ENCODE measurements at places on chromosomes 16 and 17.

DNA sequence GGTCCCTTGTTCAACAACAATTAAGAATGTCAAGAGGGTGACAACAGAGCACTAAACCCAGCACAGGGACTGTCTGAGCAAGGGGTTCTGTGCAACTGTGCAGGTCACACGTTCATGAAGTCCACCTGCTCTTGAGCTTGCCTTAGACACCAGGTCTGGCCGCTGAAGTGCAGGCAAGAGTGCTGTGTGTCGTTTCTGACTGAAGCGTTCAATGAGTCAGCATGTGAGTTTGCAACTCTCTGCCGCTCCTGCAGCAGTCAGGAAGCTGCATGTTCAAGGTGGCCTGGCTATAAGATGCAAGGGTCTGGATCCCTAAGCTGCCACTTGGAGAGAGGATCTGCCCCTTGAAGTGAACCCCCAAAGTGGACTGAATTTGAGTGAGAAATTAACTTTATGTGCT lies 332.7 kb upstream of the HSBP1 start:
- no peak for DNase-seq

GRCh38 chr17:3759597-3760216 lies 36.0 kb downstream of the HASPIN start:
- DNase-seq = no peak

DNA sequence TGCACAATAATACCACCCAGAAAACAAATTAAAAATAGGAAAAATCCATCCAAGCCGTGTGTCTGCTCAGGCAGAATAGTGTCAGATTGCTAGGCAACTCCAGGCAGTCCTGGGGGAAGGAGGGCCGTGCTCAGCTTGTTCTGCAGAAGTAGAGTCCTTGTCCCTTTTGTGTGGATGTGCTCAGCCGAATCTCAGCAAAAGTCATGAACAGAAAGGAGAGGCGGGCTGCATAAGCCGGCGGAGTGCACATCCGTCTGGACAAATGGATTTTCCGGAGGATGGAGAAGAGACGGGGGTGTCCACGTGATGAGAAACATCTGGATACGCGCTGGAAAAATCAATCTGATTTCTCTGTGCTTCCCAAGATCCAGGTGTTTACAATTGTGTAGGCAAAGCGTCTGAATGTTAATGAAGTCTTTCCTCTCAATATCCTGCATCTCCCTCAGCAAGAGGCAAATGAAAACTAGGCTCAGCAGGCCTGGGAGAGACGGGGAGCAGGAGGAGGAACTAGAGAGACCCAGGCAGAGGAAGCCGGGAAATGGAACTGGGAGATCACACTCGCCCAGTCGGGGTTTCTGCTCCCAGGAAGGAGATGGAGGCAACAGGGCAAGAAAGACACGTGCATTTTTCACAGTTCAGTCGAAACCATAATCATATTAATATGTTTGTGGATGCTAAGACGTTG lies 7.7 kb upstream of the RBFOX3 start:
- no peak for DNase-seq

- no peak for DNase-seq
These were observed 22.7 kb upstream of the TNFRSF13B start for GRCh38 chr17:16994631-16995030.

GRCh38 chr17:55154101-55154500 lies 110.7 kb upstream of the HLF start:
- no peak for DNase-seq

DNA sequence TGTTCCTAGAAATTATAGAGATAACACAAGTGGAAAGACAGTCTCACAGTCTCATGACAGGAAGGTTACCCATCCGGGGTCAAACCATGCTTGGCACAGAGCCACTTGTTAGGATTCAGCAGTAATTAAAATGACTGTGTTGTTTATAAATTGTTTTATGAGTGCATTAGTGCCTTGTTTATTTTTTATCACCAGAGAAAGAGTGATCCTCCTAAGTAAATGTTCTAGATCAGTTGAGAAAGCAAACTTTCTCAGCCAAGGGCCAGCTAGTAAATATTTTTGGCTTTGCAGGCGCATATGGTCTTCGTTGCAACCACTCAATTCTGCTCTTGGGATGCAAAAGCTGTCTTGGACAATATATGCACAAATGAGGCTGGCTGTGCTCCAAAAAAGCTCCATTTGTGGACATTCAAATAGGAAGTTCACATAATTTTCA lies 253.9 kb upstream of the CACNG5 start:
- no peak for DNase-seq

GRCh38 chr17:4604111-4604644 lies 19.8 kb downstream of the SMTNL2 start:
- DNase-seq = no peak

DNA sequence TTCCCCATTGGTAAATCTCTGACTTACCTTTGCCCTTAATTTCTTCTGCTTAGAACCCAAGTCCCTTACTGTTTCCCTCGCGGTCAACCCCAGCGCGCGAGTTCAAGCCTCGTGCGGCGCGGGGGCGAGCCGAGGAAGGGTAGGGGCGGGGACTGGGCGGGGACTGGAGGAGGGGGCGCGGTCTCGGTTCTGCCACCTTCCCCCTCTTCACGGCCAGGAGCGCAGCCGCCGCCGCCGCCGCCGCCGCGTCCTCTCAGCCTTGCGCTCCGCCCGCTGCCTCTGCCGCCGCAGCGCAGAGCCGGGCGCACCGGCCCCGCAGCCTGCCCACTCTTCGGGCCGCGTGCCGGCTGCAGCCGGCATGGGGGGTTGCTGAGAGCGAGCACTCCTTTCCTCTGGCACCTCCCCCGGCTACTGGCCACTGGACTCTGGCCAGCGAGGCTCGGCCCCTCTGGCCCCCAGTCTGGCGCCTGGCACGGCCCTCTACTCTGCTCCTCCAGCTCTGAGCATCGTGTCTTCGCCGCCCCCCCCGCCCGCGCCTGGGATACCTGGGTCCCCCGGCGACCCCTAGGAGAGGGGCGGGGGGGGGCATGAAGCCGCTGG lies at the start of gene RAPGEFL1:
TSS of gene RAPGEFL1 (plus strand) at position 196 of the 600 bp plus-strand sequence. CDS start at position 588, 392 bp downstream.
- peak; percentile 84 for DNase-seq

GRCh38 chr17:72137161-72137560 lies 16.3 kb downstream of the SOX9 start:
- DNase-seq = no peak

GRCh38 chr16:53744449-53744848 lies 40.5 kb downstream of the FTO start:
- peak; percentile 72 for DNase-seq

GRCh38 chr16:85839681-85840240 lies 40.3 kb downstream of the COX4I1 start:
- no peak for DNase-seq

DNA sequence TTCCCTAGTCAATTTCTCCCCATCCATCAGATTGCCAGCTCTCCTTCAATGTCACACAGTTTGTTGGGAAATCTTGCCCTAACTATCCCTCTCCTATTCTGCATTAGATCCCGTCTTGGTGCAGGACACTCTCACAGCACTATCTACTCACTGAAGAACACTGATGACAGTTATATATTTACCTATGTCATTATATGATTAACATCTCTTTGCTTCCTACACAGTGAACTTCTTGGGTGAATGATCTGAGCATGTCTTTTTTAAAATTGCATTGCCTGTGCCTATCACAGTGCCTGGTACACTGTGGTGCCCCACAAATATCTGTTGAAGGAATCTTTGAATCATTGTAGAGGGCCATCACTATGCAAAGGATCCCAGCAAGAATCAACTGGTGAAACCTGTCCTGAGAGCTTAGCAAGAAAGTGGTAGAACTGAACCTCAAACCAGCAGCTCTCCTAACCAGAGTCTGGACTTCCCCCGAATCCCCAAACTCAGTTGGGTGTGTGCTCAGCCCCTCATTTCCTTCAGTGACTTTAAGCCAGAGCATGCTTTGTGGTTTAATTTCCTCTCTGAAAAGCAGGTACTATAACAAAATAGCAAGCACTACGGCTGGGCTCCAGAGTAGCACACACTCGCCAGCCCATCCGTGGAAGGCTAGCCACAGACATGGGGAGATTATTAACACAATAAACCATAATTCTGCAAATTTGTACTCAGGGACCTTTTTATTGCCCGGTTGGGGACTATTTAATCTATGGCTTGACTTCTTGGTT lies 680.7 kb upstream of the SALL1 start:
- no peak for DNase-seq

- no peak for DNase-seq
These were observed 1345.8 kb downstream of the CDH11 start for GRCh38 chr16:63776034-63776433.

DNA sequence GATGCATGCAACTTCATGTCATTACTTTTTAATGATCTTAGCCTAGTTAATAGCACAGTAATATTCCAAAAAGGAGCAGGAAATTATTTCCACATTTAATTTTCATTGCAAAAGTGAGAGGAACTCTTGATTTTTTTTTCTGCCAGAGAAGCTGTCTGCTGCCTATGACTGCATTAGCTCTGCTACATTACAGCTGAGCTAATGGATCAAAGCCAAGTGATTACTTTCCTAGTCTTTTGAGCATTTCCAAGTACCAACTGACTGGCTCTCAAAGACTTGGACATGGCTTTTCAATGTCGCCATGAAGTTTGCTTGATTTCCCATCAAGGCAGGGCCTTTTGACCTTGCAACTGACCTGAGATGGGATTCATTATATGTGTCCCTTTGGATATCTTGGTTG lies 356.6 kb upstream of the XYLT1 start:
- DNase-seq = no peak

DNA sequence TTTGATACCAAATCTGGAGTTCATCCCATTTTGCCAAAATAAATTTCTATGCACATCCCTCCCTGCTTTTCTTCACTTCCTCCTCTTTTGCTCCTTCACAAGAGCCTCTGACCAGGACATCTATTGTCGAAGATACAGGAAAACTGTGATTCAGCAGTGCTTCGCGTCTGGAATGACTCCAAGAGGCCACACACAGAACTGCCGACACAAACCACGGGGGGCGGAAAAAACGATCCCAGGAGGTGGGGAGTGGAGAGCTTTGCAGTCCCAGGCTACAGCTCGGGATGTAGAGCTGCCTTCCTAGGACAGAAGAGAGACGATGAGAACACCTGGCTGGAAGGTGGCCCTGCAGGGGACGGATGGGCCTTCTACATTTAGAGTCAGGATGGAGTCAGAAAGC lies 102.8 kb downstream of the XYLT1 start:
- DNase-seq = no peak

DNA sequence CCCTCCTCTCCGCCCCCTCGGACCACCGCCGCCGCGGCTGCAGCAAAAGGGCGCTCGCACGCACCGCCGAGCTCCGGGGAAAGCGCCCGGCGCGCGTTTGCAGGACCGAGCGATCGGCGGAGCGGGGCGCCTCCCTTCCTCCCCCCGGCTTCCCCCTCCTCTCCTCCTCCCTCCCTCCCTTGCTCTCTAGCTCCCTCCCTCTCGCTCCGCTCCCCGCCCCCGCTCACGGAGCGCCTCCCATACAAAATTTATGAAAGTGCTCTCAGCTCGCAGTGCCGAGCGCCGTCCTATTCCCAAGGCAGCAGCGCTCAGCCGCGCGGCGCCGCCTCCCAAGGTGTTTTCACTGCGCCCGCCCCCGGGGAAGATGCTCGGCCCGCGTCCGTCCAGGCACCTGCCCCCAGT lies at the start of gene RTN4RL1:
TSS of gene RTN4RL1 (minus strand) at position 115 of the 402 bp plus-strand sequence. CDS start 469 bp downstream, outside the sequence.
- peak; percentile 47 for DNase-seq

DNA sequence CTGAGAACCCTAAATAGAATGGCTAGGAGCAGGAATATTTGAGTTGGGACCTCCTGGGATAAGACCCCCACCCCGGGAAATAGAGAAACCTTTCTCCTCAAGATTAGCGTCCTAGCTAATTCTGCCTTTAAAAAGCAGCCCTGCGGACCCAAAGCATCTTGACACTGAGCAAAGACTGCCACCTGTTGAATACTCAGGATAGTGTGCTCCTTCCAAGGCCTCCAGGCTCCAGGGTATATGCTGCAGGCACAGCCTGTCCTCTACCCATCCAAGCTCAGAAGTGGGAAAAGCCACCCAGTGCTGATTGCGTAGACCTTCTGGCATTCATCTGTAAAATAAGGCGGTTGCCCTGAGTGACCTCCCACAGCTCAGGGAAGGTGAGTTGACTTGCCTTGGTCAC lies 456.2 kb upstream of the DYNLRB2 start:
- peak; percentile 27 for DNase-seq

- DNase-seq = no peak
These were observed 17.1 kb downstream of the CDH16 start for GRCh38 chr16:66901626-66902025.

- DNase-seq = no peak
These were observed 356.8 kb downstream of the SEC14L1 start for GRCh38 chr17:77497578-77497934.

- DNase-seq = no peak
These were observed 2.0 kb downstream of the P4HB start for GRCh38 chr17:81858170-81858966.

DNA sequence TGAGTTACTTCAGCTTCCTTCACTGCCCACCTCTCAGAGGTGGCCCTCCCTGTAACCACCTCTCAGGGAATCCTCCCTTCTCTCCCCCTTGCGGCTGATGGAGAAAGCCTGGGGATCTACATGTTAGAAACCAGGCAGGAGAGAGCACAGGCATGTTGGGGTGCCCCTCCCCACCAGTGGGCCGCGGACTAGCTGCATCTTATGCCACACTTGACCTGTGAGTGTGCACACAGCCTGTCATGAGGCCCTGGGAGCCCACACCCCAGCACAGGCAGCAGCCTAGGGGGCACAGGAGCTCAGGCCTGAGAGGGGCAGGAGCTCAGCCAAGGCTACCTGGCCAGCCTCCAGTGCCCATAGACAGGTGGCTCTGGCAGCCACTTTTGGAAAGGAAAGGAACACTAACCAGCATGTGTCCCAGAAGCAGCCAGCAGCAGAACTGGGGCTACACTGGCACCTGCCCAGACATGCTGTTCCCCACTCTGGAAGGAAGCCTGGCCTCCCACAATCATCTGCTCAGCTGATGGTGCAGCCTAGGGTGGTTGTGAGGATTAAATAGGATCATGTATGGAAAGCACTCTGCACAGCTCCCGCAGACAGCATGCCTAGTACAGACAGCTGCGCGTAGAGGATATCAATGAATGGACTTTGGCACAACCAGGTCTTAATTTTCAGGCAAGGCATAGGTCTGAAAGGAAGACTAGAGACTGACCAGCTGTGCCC lies 60.5 kb downstream of the TMEM132E start:
- DNase-seq = no peak

DNA sequence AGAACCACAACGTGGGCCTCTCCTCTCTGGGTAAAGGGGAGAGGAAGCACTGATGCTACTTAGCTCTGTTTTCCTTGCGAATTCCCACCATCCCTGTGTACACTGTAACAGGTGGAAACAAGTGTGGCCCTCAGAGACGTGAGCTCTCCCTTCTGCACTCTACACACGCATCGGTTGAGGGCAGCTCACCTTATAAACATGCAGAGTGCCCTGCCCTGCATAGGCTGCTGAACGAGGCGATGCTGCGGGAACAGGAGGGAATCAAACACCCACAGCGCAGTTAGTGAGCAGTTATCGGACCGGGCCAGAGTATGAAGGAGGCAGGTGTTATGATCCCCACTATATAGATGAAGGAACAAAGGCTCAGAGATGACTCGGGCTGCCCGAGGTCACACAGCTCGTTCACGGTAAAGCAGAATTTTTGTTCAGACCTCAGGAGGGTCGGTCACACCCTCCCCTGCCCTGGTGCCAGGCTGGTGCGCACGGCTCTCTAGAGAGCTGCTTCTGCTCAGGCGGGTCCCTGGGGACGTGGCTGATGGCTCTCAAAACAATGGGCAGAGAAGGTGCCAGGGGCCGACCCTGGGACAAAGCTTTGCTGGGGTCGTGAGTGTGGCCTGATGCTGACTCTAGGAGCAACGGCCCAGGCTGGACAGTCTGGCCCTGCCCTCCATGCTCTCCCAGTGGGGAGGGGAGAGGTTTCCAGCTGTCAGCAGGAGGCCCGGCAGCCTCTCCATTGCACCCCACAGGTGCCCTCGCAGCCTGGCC lies 68.5 kb downstream of the RPH3AL start:
- DNase-seq = no peak
